ENCODE measurements at places on chromosomes 3 and 15. TPM values are rescaled to one million over a fixed set of nuclear protein-coding genes. Genes with fewer than 3 reads are reported as not detected.

DNA sequence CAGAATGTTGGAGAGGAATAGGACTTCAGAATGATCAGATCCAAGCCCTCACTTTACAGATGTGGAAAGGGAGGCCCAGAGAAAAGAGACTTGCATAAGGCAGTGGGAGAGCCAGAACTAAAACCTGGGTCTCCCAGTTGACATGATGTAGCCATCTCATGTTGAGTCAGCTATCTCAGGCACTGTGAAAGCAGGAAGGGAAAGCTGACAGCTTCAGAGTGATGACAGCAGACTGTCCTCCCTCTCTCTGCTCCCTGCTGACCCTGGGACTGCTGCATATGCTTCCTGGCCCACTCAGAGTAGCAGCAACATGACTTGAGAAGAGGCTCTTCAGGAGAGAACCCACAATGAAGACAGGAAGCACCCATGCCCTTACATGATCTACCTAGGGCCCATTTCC lies 14.7 kb downstream of the FHIT start:
- DNase-seq = no peak

GRCh38 chr15:31439328-31439727 lies 112.7 kb downstream of the KLF13 start:
- DNase-seq = no peak

- peak; percentile 82 for DNase-seq
Measured at GRCh38 chr15:68431037-68431791, 749 bp downstream of the ITGA11 start.

DNA sequence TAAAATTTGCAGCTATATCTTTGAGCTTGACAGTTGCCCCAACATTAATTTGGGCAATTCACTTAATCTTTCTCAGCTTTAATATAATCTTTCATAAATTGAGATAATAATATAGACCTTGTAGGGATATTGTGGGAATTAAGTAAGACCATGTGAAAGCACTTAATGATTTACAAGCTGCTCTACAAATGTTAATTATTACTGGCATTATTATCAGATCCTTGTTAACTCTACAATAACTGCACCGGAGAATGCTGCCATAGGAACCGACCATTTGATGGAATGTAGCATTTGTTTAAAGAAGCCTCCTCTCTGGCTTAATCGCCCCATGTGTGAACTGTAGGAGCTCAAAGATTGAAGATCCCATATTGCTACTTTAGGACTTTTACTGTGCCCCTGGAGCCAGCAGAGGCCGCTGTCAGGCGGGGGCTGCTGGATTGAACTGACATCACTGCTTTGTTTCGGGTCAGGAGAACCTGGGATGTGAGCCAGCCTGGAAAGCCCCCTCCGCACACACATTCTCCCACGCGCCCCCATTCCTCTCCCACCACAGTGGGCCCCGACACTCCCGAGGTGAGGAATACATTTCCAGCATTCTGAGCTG lies 154.2 kb upstream of the TNIK start:
- DNase-seq = peak; percentile 47

GRCh38 chr3:168812234-168812633 lies 716.5 kb upstream of the GOLIM4 start:
- DNase-seq = no peak

GRCh38 chr3:173045770-173046382 lies 95.2 kb downstream of the SPATA16 start:
- no peak for DNase-seq

DNA sequence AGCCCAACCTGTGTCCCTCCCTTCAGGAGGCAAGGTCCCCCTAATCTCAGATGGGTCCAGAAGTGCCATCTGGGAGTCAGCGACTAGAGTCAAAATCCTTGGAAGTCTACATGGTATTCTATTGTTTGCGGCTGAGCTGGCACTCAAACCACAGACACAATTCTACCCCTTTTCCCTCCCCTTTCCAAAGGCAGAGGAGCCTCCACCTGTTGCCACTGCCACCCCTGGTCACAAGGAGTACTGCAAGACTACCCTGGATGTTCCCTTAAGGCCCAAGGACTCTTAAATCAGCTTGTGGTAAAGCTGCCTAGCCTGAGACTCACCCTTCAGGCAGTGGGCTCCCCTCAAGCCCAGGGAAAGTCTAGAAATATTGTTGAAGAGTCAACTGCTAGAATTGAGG lies 4.3 kb upstream of the OR5H6 start:
- DNase-seq = no peak

TMEM39A gene
- total RNA-seq = 23.2 TPM

PARP3 gene
- 9.9 TPM for total RNA-seq

INKA1 gene
- 3.1 TPM for total RNA-seq

FILIP1L gene
- total RNA-seq = 48.5 TPM

ZNF501 gene
- 6.5 TPM for total RNA-seq

C15orf62 gene
- not detected for total RNA-seq

Measured in uterus (tissue), 4 donors.